Right atrium auricular region (tissue), 2 donors: ENCODE measurements at places on chromosomes 13 and 19. TPM values are rescaled to one million over a fixed set of nuclear protein-coding genes. Genes with fewer than 3 reads are reported as not detected.

The IGFL1 gene
- total RNA-seq = not detected

The KLK14 gene
- not detected for total RNA-seq

DNA sequence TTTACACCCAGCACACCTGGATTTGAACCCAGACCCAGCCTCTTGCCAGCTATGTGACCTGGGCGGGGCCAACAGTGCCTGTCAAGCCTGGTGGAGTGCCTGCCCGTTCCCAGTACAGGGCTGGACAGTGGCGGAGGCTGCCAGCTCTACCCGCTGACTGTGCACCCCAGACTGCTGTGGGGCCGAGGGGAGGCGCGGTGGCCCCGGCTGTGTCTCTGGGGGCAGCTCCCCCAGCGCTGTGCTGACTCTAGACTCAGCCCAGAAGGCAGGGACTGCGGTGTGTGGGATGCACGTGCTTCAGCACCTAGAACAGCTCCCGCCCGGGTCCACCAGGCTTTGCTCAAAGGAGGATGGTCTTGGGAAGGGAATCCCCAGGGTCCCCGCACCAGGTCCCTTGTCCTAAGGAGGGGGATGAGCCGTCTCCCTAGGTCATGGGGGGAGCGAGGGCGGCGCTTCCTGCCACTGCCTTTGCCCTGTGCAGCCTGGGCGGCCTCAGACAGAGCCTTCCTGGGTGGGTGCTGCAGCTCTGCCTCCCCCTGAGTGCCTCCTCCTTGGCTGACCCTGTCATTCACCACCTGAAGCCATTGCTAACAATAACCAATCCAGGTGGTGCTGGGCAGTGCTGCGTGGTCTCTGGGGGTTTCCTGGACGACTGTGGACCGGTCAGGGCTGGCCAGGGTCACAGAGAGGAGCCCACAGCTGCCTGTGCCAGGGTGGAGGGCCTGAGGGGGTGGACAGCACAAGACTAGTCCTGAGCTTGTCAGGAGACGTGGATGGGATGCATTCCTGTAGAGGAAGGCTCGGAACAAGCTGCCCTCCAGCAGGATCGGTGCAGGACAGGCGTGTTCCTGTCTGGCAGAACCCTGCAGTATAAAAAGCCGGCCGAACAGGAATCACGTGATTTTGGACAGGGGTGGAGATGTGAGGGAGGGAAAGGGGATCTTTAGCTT is 18.6 kb downstream of the TMEM255B start:
- H3K4me1 ChIP-seq = no peaks in the 10 kb centered on the region
- no peaks in the 10 kb centered on the region for H3K27me3 ChIP-seq
- DNase-seq = no peak
- no peak overlapping the region for H3K27ac ChIP-seq
- no peak overlapping the region for H3K4me3 ChIP-seq

The ZNF835 gene
- 12.8 TPM for total RNA-seq

DNA sequence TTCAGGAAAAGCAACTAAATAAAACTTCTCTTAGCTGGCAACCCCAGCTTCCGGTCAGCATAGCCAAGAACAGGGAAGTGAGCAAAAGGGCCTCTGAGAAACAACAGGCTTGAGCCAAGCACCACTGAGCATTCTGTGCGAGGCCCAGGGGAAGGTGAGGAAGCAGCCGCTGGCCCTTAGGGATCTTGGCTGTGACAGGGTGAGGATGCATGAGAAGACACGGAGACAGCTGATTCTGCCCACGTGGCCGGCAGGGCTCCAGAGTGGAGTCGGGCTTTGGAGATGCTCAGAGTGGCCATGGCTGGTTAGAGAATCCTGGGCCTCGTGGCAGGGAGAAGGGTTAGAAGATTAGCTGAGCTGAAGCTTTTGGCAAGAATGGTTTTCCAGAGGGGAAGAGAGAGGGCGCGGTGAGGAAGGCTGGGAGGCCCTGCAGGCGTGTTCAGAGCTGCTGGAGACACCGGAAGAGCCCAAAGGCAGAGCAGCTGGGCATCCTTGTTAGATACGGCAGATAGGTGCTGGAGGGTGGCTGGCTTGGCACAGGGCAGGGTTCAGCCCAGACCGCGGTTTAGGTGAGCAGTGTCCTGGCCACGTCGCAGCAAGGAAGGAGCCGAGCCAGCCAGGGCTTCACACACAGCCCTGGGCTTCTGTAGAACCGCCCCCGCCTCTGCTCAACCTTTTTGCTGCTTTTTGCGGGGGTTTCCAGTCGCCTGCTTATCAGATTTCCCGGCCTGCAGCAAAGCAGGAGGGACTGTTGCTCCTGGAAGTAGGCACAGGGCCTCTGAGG is 17.3 kb downstream of the UPF1 start:
- no peaks in the 10 kb centered on the region for H3K27me3 ChIP-seq
- no peak overlapping the region for H3K4me3 ChIP-seq
- peak; percentile 82 for DNase-seq
- peaks cover 46% of the 10 kb centered on the region for H3K36me3 ChIP-seq
- peak overlapping the region; percentile 76 for H3K27ac ChIP-seq
- H3K4me1 ChIP-seq = peaks cover 59% of the 10 kb centered on the region

The GARIN5B gene
- not detected for total RNA-seq

The CD79A gene
- 1.1 TPM for total RNA-seq

The MED16 gene
- 17.7 TPM for total RNA-seq

The ODAD3 gene
- total RNA-seq = 0.22 TPM

GRCh38 chr19:55066107-55066709 is 3.3 kb upstream of the RDH13 start:
- H3K4me3 ChIP-seq = no peak overlapping the region
- no peak for DNase-seq
- H3K27me3 ChIP-seq = peaks cover 10% of the 10 kb centered on the region
- no peak overlapping the region for H3K27ac ChIP-seq
- H3K4me1 ChIP-seq = peaks cover 19% of the 10 kb centered on the region

DNA sequence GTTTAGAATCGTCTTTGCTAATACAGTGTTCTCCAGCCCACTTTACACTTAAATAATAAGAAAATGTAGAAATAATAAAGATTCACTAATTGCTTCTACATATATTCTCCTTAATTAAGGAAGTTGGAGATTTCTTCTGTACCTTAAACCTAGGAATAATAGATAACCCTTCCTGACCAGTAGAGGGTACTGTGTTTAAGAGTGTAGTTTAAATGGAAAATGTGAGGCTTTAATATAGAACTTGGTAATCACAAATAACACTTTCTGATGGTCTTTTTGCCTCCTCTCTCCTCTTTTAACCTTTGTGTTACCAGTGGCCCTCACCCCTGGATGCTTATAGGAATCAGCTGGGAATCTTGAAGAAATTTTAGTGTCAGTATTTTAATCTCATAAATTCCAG is 20.7 kb downstream of the POMP start:
- no peak for DNase-seq
- H3K27me3 ChIP-seq = no peaks in the 10 kb centered on the region
- no peaks in the 10 kb centered on the region for H3K4me1 ChIP-seq
- H3K4me3 ChIP-seq = no peak overlapping the region
- H3K27ac ChIP-seq = no peak overlapping the region
- H3K36me3 ChIP-seq = peaks cover 39% of the 10 kb centered on the region

DNA sequence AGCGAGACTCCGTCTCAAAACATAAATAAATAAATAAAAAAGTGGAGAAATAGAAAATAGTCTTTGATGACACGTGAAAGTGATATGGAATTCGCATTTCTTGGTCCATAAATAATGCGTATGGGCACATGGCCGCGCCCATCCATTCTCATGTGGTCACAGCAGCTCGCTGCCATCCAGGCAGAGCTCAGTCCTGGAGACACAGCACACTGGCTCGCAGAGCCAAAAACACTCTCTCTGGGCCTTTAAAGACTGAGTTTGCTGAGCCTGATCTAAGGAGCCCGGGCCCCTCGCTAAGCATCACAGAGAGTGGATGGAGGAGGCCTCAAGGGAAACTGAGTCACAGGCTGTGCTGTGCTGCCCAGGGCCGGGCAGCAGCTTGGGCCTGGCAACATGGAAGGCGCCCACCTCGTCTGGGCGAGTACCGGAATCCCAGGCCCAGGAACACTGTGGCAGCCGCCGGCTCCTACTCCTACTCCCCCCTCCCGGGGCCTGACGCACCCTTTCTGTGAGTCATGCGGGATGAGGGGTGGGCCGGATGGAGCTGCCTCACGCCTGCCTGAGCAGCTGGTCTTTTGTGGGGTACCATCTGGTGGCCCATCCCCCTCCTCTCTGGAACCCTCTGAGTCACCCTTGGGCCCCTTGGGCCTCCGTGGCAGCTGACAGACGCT is 28.9 kb upstream of the CACTIN start:
- no peaks in the 10 kb centered on the region for H3K4me1 ChIP-seq
- H3K36me3 ChIP-seq = peaks cover 77% of the 10 kb centered on the region
- H3K27ac ChIP-seq = peak overlapping the region; percentile 27
- H3K4me3 ChIP-seq = no peak overlapping the region
- no peaks in the 10 kb centered on the region for H3K27me3 ChIP-seq

DNA sequence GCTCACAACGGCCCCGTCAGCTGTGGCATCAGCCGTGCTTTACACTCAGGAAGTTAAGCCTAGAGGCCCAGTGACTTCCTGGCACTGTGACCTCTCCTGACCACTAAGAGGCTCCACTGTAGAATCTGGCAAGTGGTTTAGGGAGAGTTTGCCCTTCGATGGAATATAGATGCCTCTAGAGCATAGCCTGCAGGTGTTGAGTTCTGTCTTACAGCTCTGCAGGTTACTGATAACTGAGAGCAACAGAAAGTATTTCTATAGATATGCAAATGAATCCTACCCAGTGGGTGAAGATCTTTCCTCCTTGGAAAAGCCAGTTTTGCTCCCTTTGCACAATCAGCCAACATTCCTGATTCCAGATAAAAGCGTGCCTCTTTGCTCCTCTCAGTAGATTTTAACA is 35.8 kb downstream of the ATP12A start:
- no peaks in the 10 kb centered on the region for H3K36me3 ChIP-seq
- no peak overlapping the region for H3K27ac ChIP-seq
- DNase-seq = no peak

- H3K27me3 ChIP-seq = no peaks in the 10 kb centered on the region
- no peaks in the 10 kb centered on the region for H3K4me1 ChIP-seq
- no peak for DNase-seq
- H3K4me3 ChIP-seq = no peak overlapping the region
- H3K27ac ChIP-seq = no peak overlapping the region
- no peaks in the 10 kb centered on the region for H3K36me3 ChIP-seq
Observed at GRCh38 chr13:34086281-34086680, 268.3 kb downstream of the RFC3 start.

- H3K4me3 ChIP-seq = no peak overlapping the region
- H3K27ac ChIP-seq = no peak overlapping the region
- no peak for DNase-seq
- no peaks in the 10 kb centered on the region for H3K27me3 ChIP-seq
- H3K4me1 ChIP-seq = no peaks in the 10 kb centered on the region
Observed at GRCh38 chr19:35539314-35539713, 6.1 kb downstream of the GAPDHS start.

The ZNF98 gene
- 1.6 TPM for total RNA-seq

DNA sequence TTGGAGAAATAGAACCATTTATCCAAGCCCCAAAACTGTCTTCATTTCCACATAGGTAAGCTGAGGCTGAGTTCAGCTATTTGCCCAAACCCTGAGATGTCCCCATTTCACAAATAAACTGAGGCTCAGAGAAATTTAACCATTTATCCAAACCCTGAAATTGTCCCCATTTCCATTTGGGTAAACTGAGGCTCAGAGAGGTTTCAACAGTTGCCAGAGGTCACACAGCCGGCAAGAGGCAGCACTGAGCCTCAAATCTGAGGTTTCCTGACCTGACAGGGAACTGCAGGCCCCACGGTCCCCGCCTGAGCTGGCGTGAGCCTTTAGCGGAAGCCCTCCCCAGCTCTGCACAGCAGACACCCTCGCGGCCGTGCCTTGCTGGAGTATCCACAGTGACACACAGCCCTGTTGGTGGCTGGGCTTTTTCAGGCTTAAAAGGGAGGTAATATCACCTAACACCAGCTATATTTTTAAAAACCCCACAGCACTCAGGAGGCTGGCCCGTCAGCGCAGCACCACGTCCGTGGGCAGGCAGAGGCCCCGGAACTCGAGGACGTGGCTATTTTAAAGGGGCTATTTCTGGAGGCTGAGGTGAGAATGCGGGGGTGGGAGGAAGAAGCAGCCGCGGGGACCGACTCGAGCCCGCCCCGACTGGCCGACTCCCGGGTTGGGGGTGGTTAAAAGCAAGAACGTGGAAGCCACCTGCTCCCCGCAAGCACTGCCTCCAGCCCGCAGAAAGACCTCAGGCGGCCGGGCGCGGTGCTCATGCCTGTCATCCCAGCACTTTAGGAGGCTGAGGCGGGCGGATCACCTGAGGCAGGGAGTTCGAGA is 18.5 kb downstream of the PTPRS start:
- peak overlapping the region; percentile 59 for H3K27ac ChIP-seq
- DNase-seq = no peak
- no peaks in the 10 kb centered on the region for H3K36me3 ChIP-seq
- H3K27me3 ChIP-seq = no peaks in the 10 kb centered on the region

DNA sequence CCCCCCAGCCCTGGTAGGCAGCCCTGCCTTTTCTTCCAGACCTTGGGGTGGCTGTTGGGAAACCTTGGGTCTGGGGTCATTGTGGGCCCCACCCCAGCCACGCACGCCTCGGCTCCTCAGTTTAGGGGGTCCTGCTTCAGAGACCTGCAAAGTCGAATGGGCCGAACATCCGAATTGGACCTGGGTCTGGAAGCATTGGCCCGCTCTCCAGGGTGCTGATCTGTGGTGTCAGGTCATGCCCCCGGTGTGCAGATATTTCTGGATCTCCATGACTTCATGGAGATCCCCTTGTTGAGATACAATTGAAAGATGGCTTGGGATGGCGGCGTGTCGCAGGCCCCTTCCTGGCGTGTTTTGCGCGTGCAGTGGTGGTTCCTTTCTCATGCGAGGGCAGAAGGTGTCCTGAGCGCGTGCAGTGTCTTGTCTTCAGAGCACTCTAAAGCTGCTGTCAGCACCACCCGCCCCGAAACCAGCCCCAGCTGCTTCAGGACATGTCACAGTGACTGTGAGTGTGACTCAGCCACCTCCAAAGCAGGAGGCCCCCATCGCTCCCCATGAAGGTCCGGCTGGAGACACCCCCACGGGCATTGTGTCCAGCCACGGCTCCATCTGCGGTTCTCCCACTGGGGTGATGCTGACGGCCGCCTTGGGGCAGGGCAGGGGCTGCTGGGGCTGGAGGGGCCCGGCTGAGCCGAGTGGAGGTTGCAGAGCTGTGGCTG is 112.7 kb downstream of the KDM4B start:
- DNase-seq = no peak
- no peak overlapping the region for H3K27ac ChIP-seq
- H3K4me3 ChIP-seq = no peak overlapping the region
- peaks cover 48% of the 10 kb centered on the region for H3K36me3 ChIP-seq
